NK-92 treated with Interleukin-12 subunit alpha and Interleukin-12 subunit beta, amount 100 ng/mL, for 24 hours (cell line): ENCODE measurements at places on chromosomes 11 and 22.

GRCh38 chr11:66112041-66112491 is 42.0 kb downstream of the PACS1 start:
- no peak for DNase-seq

DNA sequence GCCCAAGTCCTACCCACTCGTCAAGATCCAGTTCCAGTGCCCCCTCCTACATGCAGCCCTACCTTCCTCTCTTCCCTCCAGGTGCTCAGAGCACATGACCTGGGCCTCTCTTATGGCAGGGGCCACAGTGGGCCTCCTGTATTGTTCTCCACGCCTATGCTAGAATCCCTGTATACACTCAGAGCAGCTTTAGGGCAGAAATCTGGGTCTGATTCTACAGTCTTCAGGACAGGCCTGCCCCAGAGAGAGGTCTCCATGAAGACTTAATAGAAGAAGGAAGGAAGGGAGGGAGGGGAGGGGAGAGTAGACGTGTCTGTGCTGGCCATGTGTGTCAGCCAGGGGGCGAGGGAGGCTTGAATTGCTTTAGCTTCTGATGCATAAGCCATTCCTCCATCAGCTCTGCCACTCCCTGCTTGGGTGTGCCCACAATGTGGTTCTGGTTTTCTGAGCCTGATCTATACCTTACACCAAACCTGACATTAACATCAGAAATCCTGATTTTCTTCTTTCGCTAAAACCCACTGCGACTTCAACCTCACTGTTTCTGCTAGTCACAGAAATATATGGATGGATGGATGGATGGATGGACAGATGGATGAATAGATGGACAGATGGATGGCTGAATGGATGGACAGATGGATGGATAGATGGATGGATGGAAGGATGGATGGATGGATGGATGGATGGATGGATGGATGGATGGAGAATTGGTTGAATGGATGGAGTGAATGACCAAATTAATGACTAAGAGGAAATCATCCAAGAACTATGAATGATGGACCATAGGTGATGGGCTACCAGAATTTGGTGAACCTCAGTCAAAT is 56.6 kb upstream of the PRDM11 start:
- no peak for DNase-seq

GRCh38 chr11:34149274-34149673 is 43.8 kb downstream of the NAT10 start:
- no peak for DNase-seq

DNA sequence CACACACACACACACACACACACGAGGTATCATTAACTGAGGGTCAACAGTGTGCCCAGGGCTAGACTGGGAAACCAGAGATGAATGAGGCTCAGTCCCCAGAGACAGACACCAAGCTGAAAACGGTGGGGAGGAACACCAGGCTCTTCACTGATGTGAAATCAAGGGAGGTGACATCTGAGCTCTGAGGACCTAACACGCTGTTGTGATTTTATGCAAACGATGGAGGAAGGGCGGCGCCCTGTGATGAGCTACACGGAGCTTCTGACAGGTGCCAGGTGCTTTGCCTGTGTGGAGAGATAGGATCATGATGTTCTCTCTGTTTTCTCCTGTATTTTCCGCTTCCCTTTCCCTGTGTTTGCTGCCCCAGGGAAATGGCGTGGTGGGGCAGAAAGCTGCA is 6.5 kb upstream of the CYB5R3 start:
- DNase-seq: no peak

- no peak for DNase-seq
These were observed 14.3 kb upstream of the SLC36A4 start for GRCh38 chr11:93212094-93212493.

DNA sequence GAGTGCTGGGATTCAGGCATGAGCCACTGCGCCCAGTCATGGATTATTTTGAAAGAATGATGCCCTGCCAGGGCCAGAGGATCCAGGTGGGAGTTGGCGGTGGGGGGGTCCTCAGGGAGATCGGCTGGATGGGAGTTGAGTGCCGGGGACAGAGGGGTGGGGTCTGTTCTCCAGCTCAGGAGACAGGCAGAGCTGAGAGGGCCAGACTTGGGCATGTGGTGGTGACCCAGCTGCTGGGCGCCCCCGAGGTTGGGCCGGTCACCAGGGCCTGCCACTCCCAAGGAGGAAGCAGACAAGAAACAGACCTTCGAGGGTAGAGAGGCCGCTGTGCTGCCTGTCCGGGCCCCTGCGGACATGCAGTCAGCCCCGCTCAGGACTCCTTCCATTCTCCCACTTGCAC is 11.8 kb upstream of the PRODH start:
- no peak for DNase-seq

GRCh38 chr11:67674442-67674871 is at the start of gene ALDH3B2:
ALDH3B2 (minus strand) TSS chr11:67674623; CDS start chr11:67666935, 7,688 bp downstream.
- no peak for DNase-seq

GRCh38 chr11:11105361-11105760 is 247.5 kb upstream of the ZBED5 start:
- DNase-seq: no peak

DNA sequence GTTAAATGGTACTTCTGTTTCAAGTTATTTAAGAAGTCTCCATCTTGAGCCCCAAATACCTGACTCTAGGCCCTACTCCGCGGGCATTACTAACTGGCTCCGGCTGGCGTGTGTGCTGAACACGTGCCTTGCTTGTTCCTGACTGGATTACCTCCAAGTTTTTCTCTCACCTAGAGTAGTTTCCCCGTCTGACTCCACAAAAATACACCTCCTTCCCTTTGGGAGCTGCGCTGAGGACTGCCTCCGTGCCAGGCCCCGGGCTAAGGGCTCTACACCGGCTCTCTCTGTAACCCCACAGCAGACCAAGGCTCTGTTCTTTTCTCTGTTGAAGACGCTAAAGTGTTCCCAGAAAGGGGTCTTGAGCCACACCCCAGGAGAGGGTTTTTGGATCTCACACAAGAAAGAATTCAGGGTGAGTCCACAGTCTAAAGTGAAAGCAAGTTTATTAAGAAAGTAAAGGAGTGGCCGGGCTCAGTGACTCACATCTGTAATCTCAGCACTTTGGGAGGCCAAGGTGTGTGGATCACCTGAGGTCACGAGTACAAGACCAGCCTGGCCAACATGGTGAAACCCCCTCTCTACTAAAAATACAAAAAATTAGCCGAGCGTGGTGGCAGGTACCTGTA is 61.8 kb downstream of the ANO1 start:
- DNase-seq: no peak

- no peak for DNase-seq
These were observed 434.1 kb downstream of the BRD1 start for GRCh38 chr22:49393526-49393925.

DNA sequence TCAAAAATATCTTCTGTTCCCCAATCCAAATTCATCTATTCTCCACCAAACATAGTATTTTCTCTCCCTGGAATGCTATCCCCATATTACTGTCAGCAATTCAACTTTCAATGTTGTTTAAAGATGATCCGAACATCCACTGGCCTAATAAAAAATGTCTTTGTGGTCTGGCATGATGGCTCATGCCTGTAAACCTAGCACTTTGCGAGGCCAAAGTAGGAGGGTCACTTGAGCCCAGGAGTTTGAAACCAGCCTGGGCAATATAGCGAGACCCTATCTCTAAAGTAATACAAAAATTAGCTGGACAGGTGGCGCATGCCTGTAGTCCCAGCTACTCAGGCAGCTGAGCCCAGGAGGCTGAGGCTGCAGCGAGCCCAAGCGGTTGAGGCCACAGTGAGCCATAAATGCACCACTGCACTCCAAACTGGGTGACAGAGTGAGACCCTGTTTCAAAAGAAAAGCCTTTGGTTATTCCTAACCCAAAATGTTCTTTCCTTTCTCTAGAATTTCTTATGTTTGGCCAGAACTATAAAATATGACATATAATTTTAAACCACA is 29.8 kb downstream of the SIK3 start:
- DNase-seq: no peak

- no peak for DNase-seq
These were observed 563 bp downstream of the BID start for GRCh38 chr22:17773606-17774205.

DNA sequence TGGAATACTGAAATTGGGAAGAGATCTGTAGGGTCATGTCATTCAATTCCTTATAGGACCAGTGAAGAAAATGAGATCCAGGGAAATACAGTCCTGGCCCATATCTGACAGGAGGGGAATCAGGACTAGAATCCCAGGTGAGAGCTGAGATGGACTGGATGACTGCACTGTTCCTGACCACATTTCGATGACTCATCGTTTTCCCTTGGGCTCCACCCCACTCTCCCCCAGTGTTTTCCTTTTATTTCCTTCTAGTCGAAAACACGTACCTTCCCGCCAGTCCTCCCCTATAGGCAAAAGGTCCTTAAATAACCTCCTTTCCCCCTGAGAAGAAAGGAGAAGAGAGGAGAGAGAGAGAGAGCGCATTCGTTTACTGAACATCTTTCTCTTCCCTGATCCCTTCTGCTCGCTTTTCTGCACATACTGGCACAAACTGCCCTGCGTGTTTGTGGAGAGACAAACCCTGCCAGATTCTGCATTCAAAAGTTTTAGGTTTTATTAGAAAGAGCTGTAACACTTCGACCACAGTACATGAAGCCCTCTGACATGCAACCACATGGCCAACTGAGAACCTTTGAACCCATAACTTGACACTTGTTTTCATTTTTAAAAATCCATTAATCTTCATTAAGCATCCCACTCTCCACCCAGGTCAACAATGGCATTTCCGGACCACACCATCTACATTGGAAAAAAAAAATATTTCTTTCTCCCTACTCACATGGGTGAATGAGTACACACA is 565.7 kb downstream of the METTL15 start:
- DNase-seq: no peak

- DNase-seq: no peak
These were observed 374 bp downstream of the NLRP10 start for GRCh38 chr11:7964873-7965272.

DNA sequence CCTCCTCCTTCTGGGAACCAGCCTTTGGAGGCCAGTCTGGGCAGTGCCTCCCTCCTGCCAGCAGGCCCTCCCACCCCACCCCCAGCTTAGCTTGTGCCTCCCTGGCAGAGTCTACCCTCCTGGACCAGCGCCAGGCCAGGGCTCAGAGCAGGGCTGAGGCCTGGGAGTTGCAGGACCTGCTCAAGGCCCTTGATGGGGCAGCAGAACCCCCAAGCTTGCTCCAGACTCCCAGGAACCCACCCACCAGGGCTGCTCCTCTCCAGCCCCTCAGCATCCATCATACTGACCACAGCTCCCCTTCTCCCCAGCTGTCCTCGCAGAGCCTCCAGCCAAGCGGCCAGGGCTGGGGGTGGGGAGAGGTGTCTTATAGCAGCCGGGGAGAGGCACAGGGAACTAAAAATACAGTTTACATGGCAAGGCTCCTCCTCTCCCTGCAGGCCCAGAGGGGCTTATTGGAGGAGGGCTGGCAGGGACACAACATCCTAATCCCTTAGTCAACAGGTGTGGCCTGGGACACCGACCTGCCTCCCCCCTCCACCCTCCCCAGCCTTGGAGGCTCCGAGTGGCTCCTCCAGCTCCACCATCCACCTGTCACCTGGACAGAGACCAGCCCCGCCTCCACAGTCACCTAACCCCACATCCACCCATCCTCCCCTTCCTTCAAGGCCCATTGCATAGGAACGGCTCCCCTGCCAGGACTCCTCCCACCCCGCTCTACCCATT is 5.2 kb upstream of the MB start:
- no peak for DNase-seq

GRCh38 chr22:39097098-39098020 is at the start of gene APOBEC3H:
APOBEC3H (plus strand) TSS chr22:39097244; CDS start chr22:39100279, 3,035 bp downstream.
- DNase-seq: peak; percentile 38
